AG09309 (cell line): ENCODE measurements at places on chromosomes 13 and 19.

DNA sequence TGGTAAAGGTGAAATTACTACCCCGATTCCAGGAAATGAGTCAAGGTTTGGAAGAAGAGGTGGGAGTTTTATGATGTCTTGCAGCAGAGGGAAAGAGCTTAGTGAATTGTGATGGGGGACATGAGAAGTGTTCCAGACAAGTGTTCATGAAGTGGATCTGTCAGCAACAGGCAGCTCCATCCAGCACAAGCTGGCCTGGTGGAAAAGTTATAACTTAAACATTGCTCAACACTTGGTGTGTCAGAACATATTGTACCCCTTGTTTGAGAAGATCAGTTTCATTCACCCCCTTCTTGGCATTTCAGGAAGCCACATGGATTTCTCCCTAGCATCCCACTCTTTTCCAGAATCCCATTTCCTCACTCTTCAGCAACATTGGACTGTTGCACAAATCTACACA is 222.0 kb downstream of the B3GLCT start:
- no peak for DNase-seq

DNA sequence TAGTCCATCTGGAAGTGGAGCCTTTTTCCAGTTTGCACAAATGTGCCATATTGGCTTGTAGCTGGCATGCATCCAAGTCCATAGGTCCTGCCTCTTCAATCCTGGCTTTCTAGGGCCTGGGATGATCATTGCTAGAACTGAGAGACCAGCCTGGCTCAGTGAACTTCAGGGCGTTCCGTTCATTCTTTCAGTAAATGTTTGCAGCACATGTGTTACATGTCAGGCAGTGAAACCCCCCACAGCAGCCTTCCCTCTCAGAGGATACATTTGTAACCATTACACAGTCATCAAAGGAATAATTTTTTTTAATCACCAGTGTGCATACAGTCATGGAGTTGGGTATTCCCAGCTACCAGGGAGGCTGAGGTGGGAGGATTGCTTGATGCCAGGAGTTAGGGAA is 9.7 kb downstream of the FUT2 start:
- DNase-seq, result no peak

- DNase-seq, result no peak
Measured at GRCh38 chr19:18487576-18488402, 34.1 kb downstream of the ELL start.

GRCh38 chr19:58326914-58327726 is at the start of gene ZSCAN22:
Gene ZSCAN22, plus strand, starts transcription at chr19:58326994. Its CDS starts 7,809 bp downstream, at chr19:58334803.
- peak; percentile 73 for DNase-seq

GRCh38 chr13:58376775-58377174 is 745.2 kb downstream of the PCDH17 start:
- no peak for DNase-seq

GRCh38 chr19:6232601-6233055 is 47.1 kb downstream of the MLLT1 start:
- peak; percentile 92 for DNase-seq

GRCh38 chr13:71583581-71583980 is 283.4 kb downstream of the DACH1 start:
- DNase-seq, result no peak

GRCh38 chr19:19423322-19423721 is 17.8 kb downstream of the GATAD2A start:
- DNase-seq, result no peak

DNA sequence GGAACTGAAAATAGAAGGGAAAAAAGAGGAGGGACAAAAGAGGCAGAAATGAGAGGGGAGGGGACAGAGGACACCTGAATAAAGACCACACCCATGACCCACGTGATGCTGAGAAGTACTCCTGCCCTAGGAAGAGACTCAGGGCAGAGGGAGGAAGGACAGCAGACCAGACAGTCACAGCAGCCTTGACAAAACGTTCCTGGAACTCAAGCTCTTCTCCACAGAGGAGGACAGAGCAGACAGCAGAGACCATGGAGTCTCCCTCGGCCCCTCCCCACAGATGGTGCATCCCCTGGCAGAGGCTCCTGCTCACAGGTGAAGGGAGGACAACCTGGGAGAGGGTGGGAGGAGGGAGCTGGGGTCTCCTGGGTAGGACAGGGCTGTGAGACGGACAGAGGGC is at the start of gene CEACAM5:
TSS of gene CEACAM5 (plus strand) at position 146 of the 400 bp plus-strand sequence. CDS start at position 252, 106 bp downstream.
- DNase-seq, result no peak

DNA sequence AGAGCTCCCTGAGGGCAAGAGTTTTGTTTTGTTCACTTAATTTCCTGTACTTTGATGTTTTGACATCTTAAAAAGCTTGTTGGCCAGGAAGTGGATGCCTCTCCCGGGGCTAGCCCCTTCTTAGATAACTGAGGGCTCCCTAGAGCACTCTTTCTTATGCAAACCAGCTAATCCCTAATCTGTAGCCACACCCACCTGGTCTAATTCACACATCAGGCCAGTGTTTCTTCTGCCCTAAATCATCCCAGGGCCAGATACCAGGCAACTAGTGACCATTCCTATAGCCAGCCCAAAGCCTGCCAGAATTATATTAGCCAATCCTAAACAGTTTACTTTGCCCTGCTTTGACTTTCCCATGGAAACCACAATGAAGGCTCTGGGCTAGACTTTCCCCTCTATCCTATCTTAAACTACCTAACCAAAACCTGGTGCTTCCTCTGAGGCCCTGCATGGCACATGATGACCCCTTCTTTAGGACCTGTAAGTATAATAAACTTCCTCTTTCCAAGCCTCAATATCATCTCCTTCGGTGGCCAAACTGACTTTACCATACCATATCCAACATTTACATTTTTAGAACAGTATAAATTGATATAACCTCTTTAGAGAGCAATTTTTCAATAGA is 24.8 kb downstream of the WBP4 start:
- no peak for DNase-seq

DNA sequence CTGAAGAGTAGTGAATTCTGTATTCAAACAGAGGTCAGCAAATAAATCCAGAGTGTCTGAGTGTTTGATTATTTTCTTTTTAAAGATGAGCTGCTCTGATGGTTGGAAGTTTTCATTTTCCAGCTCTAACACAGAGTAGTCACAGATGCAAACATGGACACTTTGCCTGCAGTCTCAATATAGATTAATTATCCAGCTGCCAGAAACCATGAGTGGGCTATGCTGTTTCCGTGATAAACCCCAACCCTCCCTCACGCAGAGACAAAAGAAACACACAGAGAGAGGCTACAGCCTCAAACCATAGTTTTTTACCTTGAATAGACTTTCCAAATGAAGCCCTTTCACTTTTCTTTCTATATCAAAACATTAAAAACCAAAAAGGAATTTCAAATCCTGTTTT is 884.7 kb downstream of the DIAPH3 start:
- no peak for DNase-seq

DNA sequence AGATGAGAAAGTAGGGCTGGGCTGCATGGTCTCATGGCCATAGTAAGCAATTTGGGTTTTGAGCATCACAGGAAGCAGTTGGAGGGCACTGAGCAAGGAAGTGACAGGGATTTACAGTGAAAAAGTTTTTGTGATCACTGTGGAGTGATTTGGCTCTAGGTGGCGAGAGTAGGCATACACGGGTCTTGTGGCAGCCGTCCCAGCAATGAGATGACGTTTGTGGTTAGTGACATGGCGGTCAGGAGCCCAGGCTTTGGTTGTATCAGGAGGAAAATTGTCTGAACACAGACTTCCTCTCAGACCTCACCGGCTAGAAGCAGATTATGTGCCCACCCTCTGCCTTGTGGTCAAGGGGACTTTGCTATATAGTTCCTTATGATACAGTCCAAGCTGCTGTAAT is 3.3 kb downstream of the ZNF444 start:
- DNase-seq, result no peak

- DNase-seq, result no peak
Measured at GRCh38 chr13:50927701-50928100, 18.1 kb downstream of the RNASEH2B start.

GRCh38 chr13:102197193-102197592 is 204.7 kb downstream of the FGF14 start:
- DNase-seq, result no peak

GRCh38 chr13:41606646-41607045 is 149.3 kb downstream of the RGCC start:
- DNase-seq, result no peak

- no peak for DNase-seq
Measured at GRCh38 chr13:73940098-73940497, 194.1 kb downstream of the KLF12 start.

GRCh38 chr13:27338207-27338606 is 67.6 kb downstream of the RASL11A start:
- no peak for DNase-seq

- DNase-seq, result no peak
Measured at GRCh38 chr19:4449639-4450028, 8.0 kb downstream of the UBXN6 start.

DNA sequence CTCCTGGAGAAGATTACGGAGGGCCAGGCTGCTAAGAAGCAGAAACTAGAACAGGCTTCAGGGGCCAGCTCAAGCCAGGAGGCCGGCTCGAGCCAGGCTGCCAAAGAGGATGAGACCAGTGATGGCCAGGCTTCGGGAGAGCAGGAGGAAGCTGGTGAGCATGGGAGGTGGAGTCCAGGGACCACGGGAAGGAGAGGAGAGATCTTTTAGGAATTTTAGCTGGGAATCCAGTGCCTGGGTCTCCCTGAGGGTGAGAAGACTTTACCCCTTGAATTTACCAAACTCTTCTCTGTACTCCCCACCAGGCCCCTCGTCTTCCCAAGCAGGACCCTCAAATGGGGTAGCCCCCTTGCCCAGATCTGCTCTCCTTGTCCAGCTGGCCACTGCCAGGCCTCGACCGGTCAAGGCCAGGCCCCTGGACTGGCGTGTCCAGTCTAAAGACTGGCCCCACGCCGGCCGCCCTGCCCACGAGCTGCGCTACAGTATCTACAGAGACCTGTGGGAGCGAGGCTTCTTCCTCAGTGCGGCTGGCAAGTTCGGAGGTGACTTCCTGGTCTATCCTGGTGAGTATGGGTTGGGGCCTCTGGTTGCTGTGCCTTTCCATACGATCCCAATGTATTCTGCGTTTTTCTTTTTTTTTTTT is 824 bp downstream of the TSEN34 start:
- no peak for DNase-seq

DNA sequence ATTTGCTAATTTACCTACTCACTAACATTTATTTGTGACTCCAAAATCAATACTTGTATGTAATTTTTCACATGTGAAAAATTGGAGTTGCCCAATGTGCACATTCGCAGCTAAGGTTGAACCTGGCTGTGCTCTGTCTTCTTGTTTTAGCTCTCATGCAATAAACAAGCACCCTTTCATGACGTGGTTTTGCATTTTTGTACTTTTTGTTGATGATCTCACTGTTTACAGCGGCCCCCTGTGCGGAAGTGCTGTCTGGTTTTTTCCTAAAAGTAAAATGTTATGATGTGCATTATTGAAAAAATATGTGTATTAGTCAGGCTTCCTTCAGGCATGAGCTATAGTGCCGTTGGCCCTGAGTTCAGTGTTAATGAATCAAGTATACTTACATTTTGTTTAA is 18.1 kb downstream of the DGKH start:
- DNase-seq, result peak; percentile 55

DNA sequence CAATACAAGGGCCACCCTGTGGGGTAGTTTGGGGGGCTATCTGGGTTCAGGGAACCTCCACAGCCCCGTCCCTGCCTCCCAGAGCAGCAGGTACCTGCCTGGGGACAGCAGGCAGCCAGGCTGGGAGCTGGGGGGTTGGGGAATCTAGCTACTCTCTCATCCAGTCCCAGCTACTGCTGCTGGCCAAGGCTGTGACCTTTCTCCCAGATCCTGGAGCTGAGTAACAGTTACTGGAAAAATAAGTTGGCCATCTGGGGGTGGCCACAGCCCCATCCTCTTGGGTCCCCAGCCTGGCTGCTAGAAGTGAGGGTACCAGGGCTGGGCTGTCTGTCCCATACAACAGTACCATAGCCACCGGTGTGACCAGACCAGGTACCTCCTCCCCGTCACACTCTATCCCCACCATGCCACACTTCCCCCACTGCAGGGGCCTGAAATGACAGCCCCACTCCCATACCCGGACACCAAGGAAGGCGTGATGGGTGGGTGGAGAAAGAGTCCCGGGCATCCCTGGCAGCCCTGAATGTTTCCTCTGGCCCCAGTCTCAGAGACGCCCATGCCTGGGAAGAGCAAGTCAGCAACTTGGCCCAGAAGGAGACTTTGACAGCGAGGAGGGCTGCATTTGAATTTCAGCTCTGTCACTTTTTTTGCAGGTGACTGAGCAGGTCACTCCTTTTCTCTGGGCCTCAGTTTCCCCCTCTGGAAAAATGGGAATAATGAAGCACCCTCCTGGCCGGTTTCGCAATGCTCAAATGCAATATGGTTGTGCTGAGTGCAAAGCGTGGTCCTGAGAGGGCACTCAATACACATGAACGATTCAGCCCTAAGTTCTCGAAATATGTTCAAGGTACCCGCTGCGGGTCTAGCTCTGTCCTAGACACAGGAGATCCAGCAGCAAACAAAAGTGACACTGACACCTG is 30.7 kb upstream of the NFIC start:
- no peak for DNase-seq

- DNase-seq, result no peak
Measured at GRCh38 chr13:106344342-106344741, 191.1 kb downstream of the EFNB2 start.

- DNase-seq, result no peak
Measured at GRCh38 chr13:56198350-56198749, 942.4 kb upstream of the PRR20A start.

DNA sequence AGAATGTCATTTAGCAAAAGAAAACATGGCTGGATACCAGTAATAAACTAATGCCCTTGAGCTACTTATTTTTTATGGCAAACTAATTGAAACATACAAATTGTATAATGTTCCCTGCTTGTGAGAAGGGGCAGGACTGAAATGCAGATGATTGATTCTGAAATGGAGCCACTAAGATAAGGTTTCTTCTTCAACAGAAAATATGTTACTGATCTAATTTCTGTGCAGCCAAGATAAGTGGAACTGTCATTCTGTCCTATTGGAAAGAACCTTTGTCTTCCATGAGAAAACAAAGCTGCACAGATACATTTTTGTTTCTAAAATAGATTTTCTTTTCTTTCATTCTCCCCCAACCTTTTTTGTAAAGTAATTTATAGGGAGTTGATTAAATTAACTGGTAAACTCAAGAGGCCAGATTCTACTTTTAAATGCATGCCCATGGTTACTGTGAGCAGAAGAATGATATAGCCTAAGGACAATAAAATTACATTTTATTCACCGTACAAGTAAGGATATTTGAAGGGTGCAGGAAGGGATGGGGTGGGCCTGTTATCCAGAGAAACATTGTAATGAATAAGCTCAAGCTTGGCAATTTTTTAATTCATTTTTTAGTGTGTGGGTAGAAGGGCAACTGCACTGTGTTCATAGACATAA is 39.9 kb downstream of the STARD13 start:
- no peak for DNase-seq
